ENCODE measurements at places on chromosomes 2 and 18. TPM values are rescaled to one million over a fixed set of nuclear protein-coding genes. Genes with fewer than 3 reads are reported as not detected.
A peak's percentile ranks its signal among the peaks of the same experiment; 100 is the strongest.

GRCh38 chr2:111905990-111906735 is 7.8 kb downstream of the MERTK start:
- H3K4me1 ChIP-seq = peaks cover 14% of the 10 kb centered on the region
- no peaks in the 10 kb centered on the region for H3K27me3 ChIP-seq
- H3K36me3 ChIP-seq = no peaks in the 10 kb centered on the region
- H3K4me3 ChIP-seq = no peak overlapping the region
- peak; percentile 31 for DNase-seq

DNA sequence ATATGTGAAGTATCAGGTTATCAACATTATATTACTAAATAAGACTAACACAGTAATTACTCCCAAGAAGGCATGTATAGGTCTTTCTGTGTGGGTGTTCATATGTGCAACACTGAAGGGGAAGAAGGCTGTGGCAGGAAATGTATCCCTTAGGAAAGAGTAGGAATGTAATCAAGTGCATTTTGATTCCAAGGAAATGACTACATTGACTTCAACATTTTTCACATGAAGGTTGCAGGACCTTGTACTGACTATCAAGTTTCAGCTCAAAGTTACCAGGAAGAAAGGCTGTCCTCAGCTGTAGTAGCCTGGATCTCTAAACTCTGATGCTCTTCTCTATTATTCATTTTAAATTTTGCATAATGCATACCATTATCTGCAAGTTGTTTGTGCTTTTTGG is 680.8 kb downstream of the NYAP2 start:
- H3K27ac ChIP-seq = no peak overlapping the region
- no peaks in the 10 kb centered on the region for H3K4me1 ChIP-seq
- H3K36me3 ChIP-seq = no peaks in the 10 kb centered on the region
- H3K4me3 ChIP-seq = no peak overlapping the region
- H3K27me3 ChIP-seq = no peaks in the 10 kb centered on the region
- DNase-seq = no peak

Gene FEV
- total RNA-seq = not detected

DNA sequence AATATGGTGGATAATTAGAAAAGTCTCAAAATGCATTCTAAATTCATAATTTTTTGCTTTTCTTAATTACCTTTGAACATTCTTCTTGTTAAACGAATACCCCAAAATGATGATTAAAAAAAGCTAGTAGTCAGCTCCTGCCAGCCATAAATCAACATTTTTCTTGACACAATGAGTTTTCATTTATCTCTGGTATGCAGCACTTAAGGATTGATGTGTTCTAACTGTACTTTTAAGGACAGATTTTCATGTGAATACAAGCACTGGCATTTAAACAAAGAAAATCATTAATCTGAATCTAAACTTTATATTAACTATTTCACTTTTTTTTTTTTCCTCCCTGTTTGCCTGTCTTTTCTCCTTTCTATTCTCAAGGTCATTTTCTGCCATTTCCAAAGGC is 976.8 kb downstream of the TMEM182 start:
- no peaks in the 10 kb centered on the region for H3K4me1 ChIP-seq
- no peak overlapping the region for H3K27ac ChIP-seq
- no peaks in the 10 kb centered on the region for H3K27me3 ChIP-seq
- no peak overlapping the region for H3K4me3 ChIP-seq
- no peak for DNase-seq

DNA sequence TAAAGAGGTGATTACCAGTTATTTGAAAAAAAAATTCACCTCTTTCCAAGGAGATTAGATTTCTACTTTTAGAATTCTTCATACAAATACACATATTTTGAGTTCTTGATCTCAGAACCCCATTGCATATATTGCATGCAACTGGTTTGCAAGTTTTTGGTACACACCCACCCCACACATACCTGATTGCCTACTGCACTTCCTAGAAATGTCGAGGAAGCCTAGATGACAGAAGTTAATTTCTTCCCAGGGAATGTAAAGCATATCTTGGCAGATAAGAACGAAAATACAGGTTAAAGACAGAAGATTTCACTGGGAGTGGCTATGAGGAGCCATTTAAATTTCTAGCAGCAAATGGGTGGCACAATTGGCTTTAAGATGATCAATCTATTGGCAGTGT is 67.1 kb upstream of the IL1R1 start:
- no peak overlapping the region for H3K4me3 ChIP-seq
- H3K27ac ChIP-seq = no peak overlapping the region
- no peaks in the 10 kb centered on the region for H3K36me3 ChIP-seq

Gene CCDC74B
- 0.55 TPM for total RNA-seq

GRCh38 chr2:122927710-122928557 is 1097.2 kb upstream of the CNTNAP5 start:
- DNase-seq = no peak
- H3K27ac ChIP-seq = no peak overlapping the region

- H3K36me3 ChIP-seq = no peaks in the 10 kb centered on the region
- H3K4me1 ChIP-seq = peaks cover 12% of the 10 kb centered on the region
- DNase-seq = no peak
- no peak overlapping the region for H3K4me3 ChIP-seq
- H3K27ac ChIP-seq = no peak overlapping the region
- H3K27me3 ChIP-seq = no peaks in the 10 kb centered on the region
These were observed 21.3 kb downstream of the MLPH start for GRCh38 chr2:237508361-237508760.

DNA sequence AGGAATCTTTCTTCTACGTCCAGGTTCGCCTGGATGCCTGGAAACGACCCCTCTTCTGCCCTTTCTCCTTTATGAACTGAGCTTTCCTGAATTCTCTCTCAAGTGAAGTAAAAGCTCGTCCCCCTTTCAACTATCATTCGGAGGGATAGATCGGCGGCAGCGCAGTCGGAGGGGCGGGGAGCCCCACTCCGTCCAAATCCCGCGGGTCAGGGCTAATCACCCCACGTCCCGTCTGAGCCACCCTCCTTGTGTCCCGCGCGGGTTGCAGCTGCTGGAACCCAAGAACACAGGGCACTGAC is 367 bp downstream of the FBXO48 start:
- H3K27ac ChIP-seq = peak overlapping the region; percentile 89
- H3K36me3 ChIP-seq = no peaks in the 10 kb centered on the region
- peak overlapping the region; percentile 67 for H3K4me3 ChIP-seq
- no peak for DNase-seq
- no peaks in the 10 kb centered on the region for H3K27me3 ChIP-seq

DNA sequence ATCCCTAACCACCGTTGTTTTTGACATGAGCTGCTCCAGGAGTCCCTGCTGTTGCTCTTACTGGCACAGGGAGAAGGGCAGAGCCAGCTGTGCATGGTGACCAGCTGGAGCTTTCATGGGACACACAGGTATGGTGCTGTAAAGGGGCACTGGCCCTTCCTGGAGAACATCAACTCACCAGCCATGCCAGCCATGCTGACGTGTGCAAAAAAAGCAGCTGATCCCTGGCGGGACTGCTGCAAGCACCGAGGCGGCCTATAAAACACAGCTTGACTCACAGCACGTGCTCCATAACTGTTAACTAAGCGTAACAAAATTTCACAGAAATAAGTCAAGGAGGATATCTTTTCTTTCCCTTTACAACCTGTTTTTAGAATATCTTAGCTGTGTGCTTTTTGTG is 165.1 kb downstream of the TMEM163 start:
- DNase-seq = no peak
- no peaks in the 10 kb centered on the region for H3K4me1 ChIP-seq
- no peak overlapping the region for H3K4me3 ChIP-seq
- H3K36me3 ChIP-seq = no peaks in the 10 kb centered on the region
- no peaks in the 10 kb centered on the region for H3K27me3 ChIP-seq

Gene LAPTM4A
- 114 TPM for total RNA-seq

GRCh38 chr2:224640679-224641078 is 55.5 kb upstream of the CUL3 start:
- H3K27ac ChIP-seq = peak overlapping the region; percentile 73
- no peaks in the 10 kb centered on the region for H3K36me3 ChIP-seq
- no peaks in the 10 kb centered on the region for H3K27me3 ChIP-seq
- DNase-seq = no peak

DNA sequence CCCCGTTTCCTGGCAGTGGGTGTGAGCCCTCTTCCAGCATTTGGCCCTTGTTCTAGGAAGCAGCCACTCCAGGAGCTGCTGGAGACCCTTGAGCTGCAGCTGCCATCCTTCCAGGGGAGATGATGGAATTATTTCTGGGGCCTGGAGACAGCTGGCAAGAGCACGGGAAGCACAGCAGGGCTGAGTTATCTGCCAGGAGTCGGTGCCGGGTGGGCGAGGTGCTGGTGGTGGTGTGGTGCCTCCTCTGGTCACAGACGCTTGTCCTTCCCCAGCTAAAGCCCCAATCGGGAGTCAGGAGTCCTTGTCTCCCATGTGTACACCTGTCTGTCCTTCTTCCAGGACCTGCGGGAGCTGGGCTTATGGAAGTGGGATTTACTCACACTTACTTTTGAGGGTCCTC is 36.0 kb downstream of the DPYSL5 start:
- DNase-seq = no peak
- no peaks in the 10 kb centered on the region for H3K4me1 ChIP-seq
- H3K27me3 ChIP-seq = no peaks in the 10 kb centered on the region
- no peak overlapping the region for H3K4me3 ChIP-seq
- no peak overlapping the region for H3K27ac ChIP-seq
- H3K36me3 ChIP-seq = no peaks in the 10 kb centered on the region

DNA sequence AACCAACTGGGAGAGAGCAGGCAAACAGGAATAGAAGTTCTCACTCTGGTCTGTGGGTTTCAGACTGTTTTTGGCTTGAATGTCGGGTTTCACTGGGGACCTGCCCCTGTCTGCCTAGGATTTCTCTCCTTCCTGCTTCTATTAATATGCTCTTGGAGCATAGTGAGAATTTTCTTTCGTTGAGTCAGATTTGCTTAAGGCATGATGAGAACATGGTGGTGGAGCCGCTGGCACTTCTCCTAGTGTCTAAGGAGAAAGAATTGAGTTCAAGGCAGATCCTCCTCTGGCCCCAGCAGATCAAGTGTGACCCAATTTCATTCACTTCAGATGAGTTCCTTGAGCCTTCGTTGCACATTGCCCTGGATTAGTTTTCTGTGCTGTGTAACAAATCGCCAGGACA is 103.9 kb upstream of the HS6ST1 start:
- H3K4me1 ChIP-seq = no peaks in the 10 kb centered on the region
- H3K4me3 ChIP-seq = no peak overlapping the region

DNA sequence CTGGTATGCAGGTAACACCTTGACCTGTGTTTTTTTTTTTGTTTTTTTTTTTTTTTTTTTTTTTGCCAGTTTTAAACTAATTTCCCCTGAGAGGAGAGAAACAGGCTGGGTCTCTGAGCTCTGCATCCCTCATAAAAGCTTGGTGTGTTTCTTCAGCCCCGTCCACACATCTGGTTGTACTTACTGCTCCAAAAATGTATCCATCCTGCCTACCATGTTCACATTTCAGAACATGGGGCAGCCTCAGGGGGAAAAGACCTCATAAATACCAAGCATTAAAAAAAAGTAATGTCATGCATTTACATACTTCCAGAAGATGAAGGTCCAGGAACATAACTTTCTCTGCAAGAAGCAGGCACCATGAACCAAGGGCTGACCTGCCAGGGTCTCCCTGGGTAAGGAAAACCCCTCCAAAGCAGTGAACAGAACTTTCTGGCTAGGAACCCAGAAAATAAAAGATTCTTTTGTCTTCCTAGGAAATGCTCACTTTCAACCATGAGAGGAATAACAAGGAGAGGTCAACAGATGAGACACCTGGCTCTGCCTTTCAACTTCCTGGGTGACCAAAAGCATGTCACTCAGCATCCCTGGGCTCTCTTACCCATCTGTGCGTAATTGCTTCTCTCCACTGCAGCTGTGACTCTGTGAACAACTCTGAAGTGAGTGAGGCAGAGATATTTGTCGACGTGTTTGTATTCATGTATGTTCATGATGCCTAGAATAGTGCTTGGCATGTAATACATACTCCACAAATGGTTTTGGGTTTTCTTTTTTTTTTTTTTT is 118.6 kb downstream of the MCFD2 start:
- no peaks in the 10 kb centered on the region for H3K27me3 ChIP-seq
- no peak overlapping the region for H3K4me3 ChIP-seq
- H3K36me3 ChIP-seq = no peaks in the 10 kb centered on the region

Gene AQP4
- total RNA-seq = not detected

Gene ACVR1
- 10.5 TPM for total RNA-seq

Gene RAD51AP2
- not detected for total RNA-seq
